HFFc6 (cell line): ENCODE measurements at places on chromosomes 5 and 9. TPM values are rescaled to one million over a fixed set of nuclear protein-coding genes. Genes with fewer than 3 reads are reported as not detected.

- no peak for DNase-seq
These were observed 73.5 kb downstream of the WWC1 start for GRCh38 chr5:168364750-168365550.

- DNase-seq = no peak
These were observed 288.2 kb downstream of the MED10 start for GRCh38 chr5:6090079-6090654.

DNA sequence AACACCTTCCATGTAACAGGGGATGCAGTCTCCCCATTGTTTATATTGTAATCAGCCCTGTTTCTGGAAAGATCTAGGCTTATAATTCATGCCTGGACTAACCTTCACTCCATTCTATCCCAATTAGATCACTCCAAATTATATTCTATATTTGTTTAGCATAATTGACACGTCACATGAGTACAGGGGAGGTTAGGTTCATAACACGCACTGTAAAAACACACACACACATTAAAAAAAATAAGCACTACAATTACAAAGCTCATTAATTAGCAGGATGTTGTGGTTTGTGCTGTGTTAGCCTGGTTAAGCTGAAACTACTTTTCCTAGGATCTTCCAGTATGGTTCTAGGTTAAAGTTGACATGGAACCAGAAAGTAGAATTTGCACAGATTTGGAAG, 126.0 kb downstream of the MLLT3 start:
- DNase-seq = no peak

GRCh38 chr9:77997611-77998284, 33.9 kb downstream of the GNAQ start:
- DNase-seq = no peak

Gene PLCXD3
- total RNA-seq = 0.05 TPM in 1 of 3 replicates, not detected in the others

Gene SLC6A18
- total RNA-seq = not detected in 3 replicates

GRCh38 chr9:131484051-131484445, 18.7 kb upstream of the POMT1 start:
- no peak for DNase-seq

Gene DEPDC1B
- total RNA-seq = 2.7 to 5.7 TPM (median 5.3 TPM) in 3 replicates

Gene NIPAL4
- total RNA-seq = 0.13 to 0.38 TPM (median 0.36 TPM) in 3 replicates

Gene HTR1A
- not detected in 3 replicates for total RNA-seq

DNA sequence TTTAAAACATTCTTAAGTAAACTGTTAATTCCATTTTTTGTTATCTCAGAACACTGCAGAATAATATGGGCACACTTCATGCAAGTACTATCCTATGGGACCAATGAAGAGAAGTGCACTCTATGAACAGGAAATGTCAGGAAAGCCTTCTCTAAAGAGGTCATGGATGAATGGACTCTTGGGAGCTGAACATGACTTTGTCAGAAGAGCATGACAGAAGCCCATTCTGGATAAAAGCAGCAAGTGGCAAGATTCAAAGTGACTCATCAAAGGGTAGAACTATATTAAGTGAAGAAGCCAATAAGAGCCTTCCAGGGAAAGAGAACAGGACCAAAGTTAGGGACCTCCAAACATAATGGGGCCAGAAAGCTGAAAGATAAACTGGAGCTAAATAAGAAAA, 94.0 kb downstream of the RAPGEF6 start:
- no peak for DNase-seq

- DNase-seq = peak; percentile 48
These were observed 251.4 kb upstream of the IL12B start for GRCh38 chr5:159581502-159582249.

DNA sequence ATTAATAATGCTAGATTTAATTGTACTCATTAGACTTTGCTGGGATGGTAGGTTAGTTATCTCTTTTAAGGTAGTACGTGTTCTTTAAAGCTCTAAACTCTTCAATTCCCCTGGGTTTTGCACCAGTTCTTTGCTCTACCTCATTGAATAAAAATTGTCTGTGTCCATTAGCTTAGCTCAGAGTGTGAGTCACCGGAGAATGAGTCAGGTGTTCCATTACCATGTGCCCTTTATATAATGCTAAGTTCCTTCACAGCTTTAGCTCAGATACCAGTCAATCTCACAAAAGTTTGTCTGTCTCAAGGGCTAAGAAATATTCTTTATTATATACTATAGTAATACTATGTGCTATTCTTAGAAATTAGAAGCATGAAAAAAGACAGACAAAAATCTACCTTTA, 339.4 kb downstream of the PRELID2 start:
- DNase-seq = peak; percentile 84

DNA sequence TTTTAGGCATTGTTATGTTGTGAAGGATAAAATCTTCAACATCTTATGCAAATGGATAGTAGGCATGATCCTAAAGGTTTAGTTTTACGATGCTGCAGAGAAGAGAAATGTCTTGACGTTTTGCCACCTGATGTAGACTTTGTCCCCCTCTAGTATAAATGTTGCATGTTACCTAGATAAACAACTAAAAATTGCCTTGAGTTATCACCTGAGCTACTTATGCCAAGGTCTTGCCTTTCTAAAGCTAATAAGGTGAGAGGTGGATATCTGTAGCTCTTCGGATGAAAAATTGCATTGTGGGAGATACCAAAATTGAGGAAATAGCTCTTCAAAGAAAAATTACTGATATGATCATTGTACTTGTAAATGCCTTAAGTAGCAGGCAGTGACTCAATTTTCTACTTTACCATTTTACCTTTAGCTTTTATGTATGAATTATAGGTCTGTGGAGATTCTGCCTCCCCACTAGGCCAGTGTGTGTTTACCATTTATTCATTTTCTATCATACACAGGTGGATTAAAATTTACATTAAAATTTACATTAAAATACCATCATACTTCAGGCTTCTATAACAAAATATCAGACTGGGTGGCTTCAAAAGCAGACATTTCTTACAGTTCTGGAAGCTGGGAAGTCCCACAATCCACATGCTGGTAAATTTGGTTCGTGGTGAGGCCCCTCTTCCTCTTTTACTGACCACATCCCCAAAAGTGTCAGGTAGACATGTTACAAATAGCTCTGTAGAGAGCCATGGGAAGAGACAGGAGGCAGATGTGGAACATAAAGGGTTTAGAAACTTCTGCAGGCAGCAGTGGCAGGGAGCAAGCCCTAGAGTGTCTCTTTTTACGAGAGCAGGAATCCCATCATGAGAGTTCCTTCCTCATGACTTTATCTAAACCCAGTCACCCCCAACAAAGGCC, 100.7 kb upstream of the ERBIN start:
- no peak for DNase-seq

- no peak for DNase-seq
These were observed 137.5 kb downstream of the CPLANE1 start for GRCh38 chr5:37111426-37112382.

Gene CCDC69
- 0.60 and 0.76 TPM in 2 replicates for total RNA-seq

DNA sequence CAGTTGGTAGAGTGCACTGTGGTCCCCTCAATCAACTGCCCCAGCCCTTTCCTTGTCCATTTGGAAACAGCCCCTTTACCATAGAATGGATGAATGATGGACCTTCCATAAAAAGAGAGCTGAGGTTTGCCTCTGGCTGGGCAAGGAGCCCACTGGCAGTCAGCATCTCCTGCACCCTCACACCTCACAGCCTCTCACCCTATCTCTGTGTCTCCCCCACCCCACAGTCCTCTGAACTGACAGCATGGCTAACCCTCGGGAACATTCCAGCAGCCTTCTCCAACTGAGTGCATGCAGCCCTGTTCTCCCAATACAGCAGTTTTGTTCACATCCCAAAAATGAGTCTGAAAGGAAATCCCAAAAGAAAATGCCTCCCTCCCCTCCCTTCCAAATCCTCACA, 51.7 kb downstream of the RETREG1 start:
- DNase-seq = no peak

DNA sequence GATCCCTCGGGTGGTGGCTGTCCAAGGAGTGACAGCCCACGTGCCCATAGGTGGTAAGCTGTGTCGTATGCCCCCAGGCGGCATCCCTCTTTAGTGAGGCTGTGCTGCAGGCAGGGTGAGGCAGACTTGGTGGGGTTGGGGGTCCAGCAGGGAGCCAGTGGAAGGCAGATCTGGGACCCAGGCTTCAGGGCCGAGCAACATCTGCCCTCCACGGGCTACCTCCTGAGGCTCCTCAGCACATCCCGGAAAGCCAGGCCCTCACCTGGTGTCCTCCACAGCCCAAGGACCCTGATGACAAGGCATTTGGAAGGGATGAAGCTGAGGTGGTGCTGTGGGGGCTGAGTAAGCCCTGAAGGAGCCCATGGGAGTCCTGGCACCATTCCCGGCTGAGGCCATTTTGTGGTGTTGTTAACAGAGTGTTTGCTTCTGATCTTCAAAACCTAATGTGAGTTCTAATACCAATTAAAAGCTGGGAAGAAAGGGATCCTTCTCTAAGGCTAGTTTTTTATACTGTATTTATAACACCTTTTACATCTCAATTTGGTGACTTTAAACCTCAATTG, 295.8 kb upstream of the IRX2 start:
- no peak for DNase-seq

Gene SCGB3A2
- not detected in 3 replicates for total RNA-seq

- peak; percentile 72 for DNase-seq
These were observed 64.9 kb upstream of the ELL2 start for GRCh38 chr5:96026406-96027041.
